Esophagus mucosa (tissue), 1 donor: ENCODE measurements at places on chromosomes 3 and 15.

- ATAC-seq, result no peak
Measured at GRCh38 chr3:186717039-186717457, at the start of gene KNG1. TSS of gene KNG1 (plus strand) at chr3:186717359. CDS start at chr3:186717543, 184 bp downstream.

GRCh38 chr15:40463886-40464545, 6.8 kb upstream of the CHST14 start:
- ATAC-seq, result no peak

GRCh38 chr3:133829310-133829707, 23.7 kb downstream of the SRPRB start:
- ATAC-seq, result no peak

DNA sequence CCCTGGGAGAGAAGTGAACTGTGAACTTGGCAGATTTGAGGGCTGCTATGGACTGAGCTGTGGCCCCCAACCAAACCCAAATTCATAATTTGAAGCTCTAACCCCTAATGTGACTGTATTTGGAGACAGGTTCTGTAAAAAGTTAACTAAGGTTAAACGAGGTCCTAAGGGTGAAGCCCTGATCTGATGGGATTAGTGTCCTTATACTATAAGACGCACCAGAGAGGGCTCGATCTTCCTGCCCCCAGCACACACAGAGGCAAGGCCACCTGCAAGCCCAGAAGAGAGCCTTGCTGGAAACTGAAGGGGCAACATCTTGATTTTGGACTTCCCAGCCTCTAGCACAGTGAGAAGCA, 34.0 kb downstream of the TKT start:
- ATAC-seq, result no peak

GRCh38 chr3:124272605-124273151, 280.8 kb upstream of the ROPN1 start:
- no peak for ATAC-seq

- no peak for ATAC-seq
Measured at GRCh38 chr3:161599697-161600096, 103.1 kb downstream of the OTOL1 start.

DNA sequence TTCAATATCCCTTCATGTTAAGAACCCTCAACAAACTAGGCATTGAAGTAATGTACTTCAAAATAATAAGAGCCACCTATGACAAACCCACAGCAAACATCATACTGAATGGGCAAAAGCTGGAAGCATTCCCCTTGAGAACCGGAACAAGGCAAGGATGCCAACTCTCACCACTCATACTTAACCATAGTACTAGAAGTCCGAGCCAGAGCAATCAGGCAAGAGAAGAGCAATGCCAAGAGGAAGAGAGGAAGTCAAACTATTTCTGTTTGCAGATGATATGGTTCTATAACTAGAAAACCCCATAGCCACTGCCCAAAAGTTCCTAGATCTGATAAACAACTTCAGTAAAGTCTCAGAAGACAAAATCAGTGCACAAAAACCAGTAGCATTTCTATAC, 161.9 kb downstream of the UBE2E2 start:
- ATAC-seq, result no peak

- ATAC-seq, result no peak
Measured at GRCh38 chr3:26438325-26438940, 184.1 kb upstream of the LRRC3B start.

DNA sequence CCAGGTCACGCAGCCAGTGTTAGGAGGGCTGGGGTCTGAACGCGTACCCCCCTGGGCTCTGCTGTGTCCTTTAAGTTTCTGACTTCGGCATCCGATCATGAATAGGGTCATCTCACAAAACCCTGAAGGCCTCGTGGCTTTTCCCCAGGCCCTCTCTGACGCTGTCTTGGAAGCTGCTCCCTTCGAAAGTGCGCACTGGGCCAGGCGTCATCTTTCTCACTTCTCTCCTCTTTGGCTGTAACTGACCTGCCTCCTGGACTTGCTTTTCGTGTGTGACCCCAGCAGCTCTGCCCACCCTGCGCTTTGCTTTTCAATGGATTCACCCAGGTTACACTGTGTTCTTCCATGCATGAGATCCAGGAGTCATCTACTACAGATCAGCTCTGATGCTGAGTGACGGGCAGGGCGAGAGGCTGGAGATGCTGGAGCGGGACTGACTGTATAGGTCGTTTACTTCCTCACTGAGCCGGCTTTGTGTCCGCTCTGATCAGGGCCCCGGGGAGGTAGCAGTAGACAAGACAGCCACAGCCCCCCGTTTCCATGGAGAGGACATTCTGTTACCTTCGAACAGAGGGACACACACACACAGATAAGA, 45.0 kb upstream of the PCSK6 start:
- no peak for ATAC-seq

DNA sequence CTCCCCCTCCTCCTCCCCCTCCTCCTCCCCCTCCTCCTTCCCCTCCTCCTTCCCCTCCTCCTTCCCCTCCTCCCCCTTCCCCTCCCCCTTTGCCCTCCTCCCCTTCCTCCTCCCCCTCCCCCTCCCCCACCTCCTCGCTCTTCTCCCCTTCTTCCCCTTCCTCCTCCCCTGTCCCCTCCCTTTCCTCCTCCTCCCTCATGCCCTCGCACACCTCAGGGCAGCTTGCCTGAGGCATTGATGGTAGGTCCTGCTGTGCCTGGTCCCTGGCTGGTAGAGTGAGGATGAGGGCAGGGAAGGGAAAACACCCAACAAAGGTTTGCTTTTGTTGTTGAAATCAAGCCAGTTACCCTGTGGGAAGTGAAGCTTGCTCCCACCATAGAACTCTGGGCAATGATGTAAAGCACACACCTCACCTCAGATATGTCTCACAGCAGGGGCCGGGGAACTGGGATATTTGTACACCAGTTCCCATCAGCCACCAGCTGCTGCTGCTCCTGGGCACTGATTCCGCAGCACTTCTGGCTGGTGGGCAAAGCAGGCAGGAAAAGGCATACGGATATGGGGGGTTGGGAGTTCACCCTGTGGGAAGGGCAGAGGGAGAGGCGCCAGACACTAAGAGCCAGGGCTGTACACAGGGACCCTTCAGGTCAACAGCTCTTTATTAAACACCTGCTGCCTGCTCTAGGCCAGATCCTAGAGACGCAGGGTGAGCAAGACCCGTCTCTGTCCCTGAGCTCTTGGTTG, 13.8 kb downstream of the ISG20 start:
- no peak for ATAC-seq

- ATAC-seq, result no peak
Measured at GRCh38 chr3:51538115-51538458, 432 bp upstream of the RAD54L2 start.

- ATAC-seq, result peak; percentile 64
Measured at GRCh38 chr3:146732325-146732724, 127.2 kb upstream of the PLSCR5 start.

GRCh38 chr3:23406601-23407000, 203.5 kb downstream of the UBE2E2 start:
- no peak for ATAC-seq

DNA sequence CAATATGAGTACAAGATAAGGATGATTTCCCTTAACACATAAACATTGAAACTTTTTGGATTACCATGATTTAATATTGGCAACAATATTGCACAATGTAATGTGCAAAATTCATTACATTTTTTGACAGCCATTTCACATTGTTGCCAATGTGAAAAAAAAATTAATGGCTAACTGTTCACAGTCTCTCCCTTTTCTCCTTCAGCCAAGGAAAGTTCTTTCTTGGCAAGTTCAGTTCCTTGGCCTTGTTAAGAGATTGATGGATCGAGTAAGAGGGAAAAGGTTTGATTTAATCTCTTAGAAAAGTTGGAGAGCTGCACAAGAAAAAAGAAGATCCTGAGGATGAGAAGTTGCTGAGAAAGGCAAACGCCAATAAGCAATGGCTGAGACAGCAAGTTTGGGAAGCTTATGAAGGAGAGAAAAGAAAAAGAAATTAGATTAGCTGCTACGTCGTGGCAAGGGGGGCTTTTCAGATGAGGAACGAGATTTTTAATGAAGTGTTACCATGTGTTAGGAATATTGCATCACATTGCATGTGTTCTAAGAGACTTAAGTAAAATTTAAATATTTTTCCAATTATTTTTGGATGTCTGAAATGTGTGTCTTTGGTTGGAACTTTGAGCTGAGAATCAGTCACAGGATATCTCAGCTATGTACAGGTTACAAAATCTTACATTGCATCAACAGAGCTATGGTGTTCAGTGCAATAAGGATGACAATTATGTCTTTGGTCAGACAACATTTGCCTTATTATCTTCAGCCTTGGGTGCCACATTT, 61.4 kb upstream of the ZNF280D start:
- no peak for ATAC-seq

GRCh38 chr3:38157595-38157994, 7.7 kb upstream of the OXSR1 start:
- ATAC-seq, result no peak
